Regular cardiac myocyte (primary cell): ENCODE measurements at places on chromosomes 1 and 21. TPM values are rescaled to one million over a fixed set of nuclear protein-coding genes. Genes with fewer than 3 reads are reported as not detected.

The ACTL8 gene
- total RNA-seq, result 0.19 TPM in 1 of 2 replicates, not detected in the other

The CCDC181 gene
- total RNA-seq, result 0.77 and 1.7 TPM in 2 replicates

The CYP4A11 gene
- not detected in 2 replicates for total RNA-seq

The ARHGEF19 gene
- 5.4 and 6.2 TPM in 2 replicates for total RNA-seq
